ENCODE measurements at places on chromosomes 7 and 10.

- no peak for DNase-seq
These were observed 65.7 kb upstream of the ASAH2 start for GRCh38 chr10:50316695-50317648.

- DNase-seq = no peak
These were observed 20.3 kb upstream of the MYH16 start for GRCh38 chr7:99252166-99252895.

DNA sequence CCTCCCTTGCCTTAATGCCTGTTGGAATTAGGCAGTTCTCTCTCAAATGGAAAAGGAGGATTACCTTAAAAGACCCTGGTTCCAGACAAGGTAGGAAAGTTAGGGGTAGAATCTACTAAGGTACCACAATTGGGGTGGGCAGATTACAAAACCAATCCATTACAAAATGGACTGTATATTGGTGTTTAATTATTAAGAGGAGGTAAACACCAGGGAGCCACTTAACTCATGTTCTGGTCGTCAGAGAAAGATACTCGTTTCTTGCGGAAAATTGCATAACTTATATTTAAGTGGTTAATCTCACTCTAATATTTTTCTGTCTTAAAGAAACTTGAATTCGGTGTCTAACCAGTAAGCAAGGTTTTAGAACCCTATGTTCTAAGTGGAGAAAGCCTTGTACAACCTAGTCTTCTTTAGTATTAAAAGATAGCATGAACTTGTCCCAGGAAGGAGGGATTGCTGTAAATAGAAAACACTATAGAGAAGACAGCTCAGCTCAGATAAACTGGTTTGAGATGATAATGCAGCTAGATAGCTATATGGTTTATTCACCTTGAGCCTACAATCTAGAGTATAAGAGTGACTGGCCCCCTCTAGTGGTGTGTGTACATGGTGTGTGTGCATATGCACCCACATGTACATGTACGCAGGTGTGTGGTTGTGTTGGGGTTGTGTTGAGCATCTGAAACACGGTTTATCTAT is 58.0 kb upstream of the STRIP2 start:
- DNase-seq = peak; percentile 52

GRCh38 chr10:122062831-122063674 is 74.1 kb downstream of the TACC2 start:
- DNase-seq = peak; percentile 36
